Posterior vena cava (tissue), 2 donors: ENCODE measurements at places on chromosomes 11 and 22. TPM values are rescaled to one million over a fixed set of nuclear protein-coding genes. Genes with fewer than 3 reads are reported as not detected.

- no peak for DNase-seq
Observed at GRCh38 chr11:112004389-112004788, 20.8 kb upstream of the DLAT start.

DNA sequence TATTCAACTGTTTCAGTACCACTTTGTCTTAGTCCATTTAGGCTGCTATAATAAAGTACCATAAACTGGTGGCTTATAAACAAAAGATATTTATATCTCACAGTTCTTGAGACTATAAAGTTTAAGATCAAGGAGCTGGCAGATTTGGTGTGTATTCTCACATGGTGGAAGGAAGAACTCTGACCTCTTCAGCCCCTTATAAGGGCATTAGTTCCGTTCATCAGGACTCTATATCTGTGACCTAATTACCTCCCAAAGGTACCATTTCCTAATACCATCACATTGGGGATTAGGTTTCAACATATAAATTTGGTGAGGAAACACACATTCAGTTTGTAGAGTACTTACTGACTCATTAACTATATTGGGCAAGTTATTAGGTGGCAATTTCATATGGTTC lies 10.7 kb upstream of the ARL14EP start:
- no peak for DNase-seq

GRCh38 chr22:30506507-30506968 lies 1.0 kb upstream of the SEC14L4 start:
- no peak for DNase-seq

- no peak for DNase-seq
Observed at GRCh38 chr11:32833921-32834320, 4.2 kb downstream of the PRRG4 start.

DNA sequence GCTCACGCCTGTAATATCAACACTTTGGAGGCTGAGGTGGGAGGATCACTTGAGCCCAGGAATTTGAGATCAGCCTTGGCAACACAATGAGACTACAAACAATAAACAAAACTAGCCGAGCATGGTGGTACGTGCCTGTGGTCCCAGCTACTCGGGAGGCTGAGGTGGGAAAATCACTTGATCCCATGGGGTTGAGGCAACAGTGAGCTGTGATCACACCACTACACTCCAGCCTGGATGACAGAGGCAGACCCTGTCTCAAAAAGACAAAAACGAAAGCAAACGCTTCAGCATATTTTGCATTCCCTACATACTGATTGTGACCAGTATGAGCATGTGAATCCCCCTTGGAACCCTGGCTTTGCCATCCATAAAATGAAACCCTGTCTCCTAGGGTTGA lies 33.9 kb upstream of the MN1 start:
- DNase-seq: peak; percentile 36

UBXN1 gene
- total RNA-seq: 76.1 TPM

NAP1L4 gene
- total RNA-seq: 89.0 TPM

ZNF280B gene
- 0.46 TPM for total RNA-seq

IFT27 gene
- 18.6 TPM for total RNA-seq
